Head of caudate nucleus (tissue), 42 donors: ENCODE measurements at places on chromosomes 3 and 15.
A peak's percentile ranks its signal among the peaks of the same experiment; 100 is the strongest.

DNA sequence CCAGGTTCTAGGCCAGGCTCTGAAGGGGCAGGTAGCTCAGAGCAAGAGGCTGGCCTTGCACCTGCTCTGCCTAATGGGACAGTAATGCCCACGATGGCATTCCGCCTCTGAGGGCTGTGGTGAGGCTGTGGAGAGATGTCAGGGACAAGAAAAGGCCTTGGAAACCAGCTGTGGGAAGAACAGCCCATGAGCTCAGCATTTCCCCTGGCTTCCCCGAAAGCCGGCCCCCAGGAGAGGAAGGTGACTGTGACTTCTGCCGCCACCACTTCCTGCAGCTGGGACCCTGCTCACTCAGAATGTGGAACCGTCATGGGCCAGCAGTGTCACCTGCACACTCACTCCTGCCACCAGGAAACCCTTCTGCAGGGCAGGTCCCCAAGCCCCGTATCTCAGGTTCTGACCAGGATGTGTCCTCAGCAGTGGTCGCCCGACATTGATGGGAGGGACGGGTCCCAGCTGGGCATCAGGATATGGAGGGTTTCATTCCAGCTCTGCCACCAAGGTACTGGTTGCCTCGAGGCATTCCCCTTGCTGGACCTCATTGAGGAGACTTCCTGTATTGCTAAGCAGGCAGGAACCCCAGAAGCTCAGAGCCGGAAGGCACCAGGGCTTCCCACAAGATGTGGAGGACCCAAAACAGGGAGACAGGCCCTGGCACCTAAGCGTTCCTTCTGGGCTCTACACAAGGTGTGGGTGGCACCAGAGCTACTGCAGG is 30.7 kb downstream of the SEMA7A start:
- DNase-seq: no peak

DNA sequence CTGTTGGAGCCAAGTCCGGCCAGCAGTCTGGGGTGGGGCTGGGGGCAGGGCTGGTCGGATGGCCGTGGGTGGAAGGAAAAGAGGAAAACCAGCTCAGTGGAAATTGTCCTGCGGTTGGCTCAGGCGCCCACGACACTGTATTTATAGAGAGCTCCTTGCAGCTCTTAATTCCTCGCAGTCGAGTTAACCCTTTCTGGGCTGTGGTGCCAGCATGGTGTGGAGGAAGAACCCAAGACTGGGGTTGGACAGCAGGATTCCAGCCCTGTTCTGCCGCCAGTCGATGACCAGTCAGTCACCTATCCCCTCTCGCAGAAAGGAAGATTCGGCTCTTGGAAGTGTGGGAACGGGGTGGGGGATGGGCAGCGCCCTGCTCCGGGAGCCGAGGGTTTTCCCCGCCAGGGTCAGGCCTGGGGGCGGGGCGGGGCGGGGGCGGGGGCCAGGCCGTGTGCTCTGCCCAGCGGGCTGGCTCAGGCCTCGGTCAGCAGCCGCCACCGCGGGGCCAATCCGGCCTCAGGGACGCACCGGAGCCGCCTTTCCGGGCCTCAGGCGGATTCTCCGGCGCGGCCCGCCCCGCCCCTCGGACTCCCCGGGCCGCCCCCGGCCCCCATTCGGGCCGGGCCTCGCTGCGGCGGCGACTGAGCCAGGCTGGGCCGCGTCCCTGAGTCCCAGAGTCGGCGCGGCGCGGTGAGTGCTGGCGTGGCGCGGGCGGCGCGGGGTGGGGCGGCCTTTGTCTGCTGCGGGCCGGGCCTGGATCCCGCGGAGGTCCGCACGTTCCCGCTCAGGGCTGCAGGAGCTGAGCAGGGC is at the start of gene CD276:
Gene CD276, plus strand, starts transcription at position 607 of the 804 bp plus-strand sequence. CDS start 15,257 bp downstream, outside the sequence.
- peak; percentile 58 for DNase-seq

DNA sequence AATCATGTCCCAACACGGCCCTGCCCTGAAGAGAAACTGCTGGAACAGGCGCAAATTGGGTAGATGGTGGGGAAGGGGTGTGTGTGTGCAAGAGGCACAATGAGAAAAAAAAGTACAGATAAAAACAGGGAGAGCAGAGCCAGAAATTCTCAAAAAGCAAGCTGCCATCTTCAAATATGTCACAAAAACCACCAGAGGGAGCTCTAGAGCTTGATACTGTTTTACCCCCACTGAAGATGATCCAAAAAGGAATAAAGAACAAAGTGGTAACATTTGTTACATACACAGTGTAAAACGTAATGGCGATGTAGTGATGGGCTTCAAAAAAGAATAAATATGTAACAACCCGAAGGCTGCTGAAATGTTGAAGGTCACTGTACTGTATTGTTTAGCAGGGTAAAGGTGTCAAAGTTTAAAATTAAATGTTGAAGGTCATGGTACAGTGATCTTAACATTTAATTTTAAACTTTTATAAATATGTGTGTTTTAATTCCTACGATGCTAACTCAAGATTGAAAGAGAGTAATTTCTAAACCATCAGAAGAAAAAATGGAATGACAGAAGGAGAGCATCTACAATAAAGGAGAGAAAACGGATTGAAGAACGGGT is 6.0 kb downstream of the SNRPA1 start:
- no peak for DNase-seq

GRCh38 chr15:30046430-30046829 is 36.3 kb upstream of the GOLGA8J start:
- no peak for DNase-seq

GRCh38 chr15:96422125-96422524 is 91.6 kb downstream of the NR2F2 start:
- DNase-seq: no peak

DNA sequence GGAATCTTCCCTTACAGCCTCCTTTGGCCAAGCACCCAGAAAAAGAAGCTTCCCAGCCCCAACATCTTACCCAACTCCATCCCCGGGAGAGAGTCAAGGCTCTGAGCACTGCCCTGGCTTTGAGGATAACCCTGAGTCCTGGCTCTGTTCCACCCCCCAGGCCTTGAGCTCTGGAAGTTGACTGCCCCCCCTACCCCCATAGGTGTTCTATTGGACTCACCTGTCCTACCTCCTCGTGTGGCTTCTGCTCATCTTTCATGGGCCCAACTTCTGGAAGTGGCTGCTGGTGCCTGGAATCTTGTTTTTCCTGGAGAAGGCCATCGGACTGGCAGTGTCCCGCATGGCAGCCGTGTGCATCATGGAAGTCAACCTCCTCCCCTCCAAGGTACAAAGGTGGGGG is 22.3 kb downstream of the NOX5 start:
- no peak for DNase-seq

GRCh38 chr15:87461631-87462030 is 794.9 kb downstream of the NTRK3 start:
- DNase-seq: no peak

DNA sequence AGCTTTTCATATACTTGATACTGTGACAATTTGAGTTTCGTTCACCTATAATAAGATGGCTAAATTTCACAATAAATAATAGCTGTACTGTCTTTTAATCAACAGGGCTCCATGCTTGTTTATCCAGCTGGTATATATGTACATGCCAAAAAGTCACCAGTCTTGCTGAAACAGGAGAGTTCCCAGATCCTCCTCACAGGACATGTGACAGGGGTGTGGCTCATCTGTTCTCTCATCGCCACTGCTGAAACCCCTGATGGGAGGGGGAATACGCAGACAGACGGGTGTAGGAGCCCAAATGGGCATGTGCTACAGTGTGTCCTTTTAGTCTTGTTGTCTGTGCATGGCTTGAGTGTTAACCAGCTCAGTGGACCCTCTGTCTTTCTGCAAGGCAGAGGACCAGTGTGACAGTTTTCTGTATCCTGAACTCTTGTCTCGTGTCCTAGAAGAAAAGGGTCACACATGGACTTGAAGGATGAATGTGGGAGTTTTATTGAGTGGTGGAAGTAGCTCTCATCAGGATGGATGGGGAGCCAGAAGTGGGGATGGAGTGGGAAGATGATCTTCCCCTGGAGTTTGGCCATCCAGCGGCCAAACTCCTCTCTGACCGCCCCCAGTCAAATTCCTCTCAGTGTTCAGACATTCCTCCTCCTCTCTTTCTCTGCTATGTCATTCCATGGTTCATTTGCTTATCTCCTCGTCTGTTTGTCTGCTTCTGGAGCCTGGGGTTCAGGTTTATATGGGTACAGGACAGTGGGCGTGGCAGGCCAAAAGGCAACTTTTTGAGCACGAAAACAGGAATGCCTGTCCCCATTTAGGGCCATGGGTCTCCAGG is 113.1 kb upstream of the NECTIN3 start:
- DNase-seq: no peak

- DNase-seq: no peak
Measured at GRCh38 chr3:180352261-180352660, 249.7 kb upstream of the TTC14 start.
